IMR-90 (cell line): ENCODE measurements at places on chromosomes 3 and 15.
A peak's percentile ranks its signal among the peaks of the same experiment; 100 is the strongest.

DNA sequence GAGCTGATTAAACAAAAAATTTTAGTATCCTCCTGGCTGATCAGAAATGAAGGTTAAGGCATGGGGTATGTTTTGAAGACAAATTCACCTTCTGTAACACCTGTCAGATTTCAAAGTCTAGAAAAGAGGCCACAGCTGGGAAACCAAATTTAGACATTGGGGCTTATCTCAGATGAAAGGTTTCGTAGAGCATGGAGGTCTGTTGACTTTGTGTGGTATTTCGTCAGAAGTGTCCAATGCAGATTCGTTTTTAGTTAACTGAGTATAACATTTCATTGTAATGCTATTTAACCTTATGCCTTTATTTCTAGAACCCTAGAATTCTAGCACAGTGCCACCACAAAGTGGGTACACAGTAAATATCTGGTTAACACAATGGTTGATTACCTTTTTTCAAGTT is 61.7 kb downstream of the FNDC3B start:
- no peak for DNase-seq

- DNase-seq = no peak
These were observed 212.5 kb downstream of the EPHB1 start for GRCh38 chr3:135007607-135008006.

- DNase-seq = no peak
These were observed 357.7 kb downstream of the CLSTN2 start for GRCh38 chr3:140292684-140293083.

DNA sequence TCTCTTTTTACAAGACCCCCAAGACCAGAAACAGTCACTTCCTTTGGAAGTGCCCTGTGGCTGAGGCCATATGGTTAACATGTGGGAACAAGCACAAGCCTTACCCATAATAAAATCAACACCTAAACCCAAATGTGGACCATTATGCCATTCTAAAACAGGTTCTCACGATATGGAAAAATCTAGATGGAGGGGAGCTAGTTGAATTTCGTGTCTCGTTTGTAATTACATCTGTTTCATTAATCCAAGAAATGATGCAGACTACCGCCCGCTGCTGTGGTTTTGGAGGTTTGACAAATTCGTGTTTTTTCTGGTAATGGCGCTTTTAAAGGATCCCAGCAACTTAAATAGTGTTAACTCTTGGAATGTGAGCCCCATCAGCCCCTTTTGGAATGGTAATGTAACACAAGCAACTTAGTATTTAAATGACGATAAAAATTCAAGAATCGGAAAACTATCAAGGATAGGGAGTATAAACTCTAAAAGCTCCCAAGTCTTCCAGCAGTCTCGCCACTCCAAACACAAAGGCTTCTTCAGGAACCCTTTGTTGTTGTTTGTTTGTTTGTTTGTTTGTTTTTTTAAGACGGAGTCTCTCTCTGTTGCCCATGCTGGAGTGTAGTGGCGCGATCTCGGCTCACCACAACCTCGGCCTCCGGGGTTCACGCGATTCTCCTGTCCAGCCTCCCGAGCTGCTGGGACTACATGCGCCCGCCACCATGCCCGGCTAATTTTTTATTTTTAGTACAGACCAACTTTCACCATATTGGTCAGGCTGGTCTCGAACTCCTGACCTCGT is 1.1 kb downstream of the CNBP start:
- peak; percentile 50 for DNase-seq

DNA sequence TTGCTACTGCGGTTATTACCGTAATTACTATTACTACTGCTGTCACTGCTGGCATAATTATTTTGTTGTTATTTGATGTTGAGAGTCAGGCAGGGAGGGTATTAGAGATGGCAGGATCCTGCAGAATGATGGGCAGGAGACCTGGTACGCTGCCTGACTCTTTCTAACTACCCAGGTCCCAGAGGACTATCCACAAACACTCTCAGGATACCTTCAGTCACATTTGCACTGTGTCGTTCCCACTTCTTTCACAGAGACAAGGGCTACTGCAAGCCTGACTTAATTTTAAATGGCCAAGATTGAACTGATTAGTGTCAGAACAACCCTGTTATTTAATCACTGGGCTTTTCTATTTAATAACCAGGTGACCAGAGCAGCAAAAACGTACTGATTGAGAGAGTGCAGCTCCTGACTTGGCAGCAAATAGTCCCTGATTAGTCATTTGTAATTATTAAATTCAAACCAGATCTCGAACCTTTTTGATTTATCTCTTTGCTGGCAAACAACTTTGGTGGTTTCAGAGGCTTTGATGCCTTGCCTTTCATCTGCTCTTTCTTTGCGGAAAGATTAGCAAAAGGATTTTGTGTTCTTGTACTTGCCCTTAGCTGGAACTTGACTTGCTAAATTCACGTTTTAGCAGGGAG is 88.8 kb upstream of the ARHGEF3 start:
- DNase-seq = no peak

GRCh38 chr3:188729422-188729821 is 442.3 kb upstream of the TPRG1 start:
- no peak for DNase-seq
